ENCODE measurements at places on chromosomes 1 and 21.

- DNase-seq = no peak
Observed at GRCh38 chr21:42677339-42678321, 24.2 kb downstream of the PDE9A start.

DNA sequence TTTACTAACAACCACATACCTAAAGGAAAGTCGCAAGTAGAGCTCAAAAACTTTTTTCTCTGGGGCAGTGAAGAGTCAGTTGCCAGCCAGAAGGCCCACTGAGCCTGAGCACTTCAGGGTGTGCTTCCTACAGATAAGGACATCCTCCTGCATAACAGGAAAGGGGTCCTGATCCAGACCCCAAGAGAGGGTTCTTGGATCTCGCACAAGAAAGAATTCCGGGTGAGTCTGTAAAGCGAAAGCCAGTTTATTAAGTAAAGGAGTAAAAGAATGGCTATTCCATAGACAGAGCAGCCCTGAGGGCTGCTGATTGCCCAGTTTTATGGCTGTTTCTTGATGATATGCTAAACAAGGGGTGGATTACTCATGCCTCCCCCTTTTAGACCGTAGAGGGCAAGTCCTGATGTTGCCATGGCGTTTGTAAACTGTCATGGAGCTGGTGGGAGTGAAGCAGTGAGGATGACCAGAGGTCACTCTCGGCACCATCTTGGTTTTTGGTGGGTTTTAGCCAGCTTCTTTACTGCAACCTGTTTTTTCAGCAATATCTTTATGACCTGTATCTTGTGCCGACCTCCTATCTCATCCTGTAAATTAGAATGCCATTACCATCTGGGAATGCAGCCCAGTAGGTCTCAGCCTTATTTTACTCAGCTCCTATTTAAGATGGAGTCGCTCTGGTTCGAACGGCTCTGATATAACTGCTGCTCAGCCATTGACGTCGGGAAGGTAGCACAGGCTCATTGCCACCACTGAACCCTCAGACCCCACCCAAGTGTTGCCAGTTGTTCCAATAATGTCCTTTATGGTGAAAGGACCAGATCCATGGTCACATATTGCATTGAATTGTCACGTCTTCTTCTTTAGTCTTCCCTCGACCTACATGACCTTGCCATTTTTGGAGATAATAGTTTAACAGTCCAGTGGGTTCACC lies 96.6 kb upstream of the ERRFI1 start:
- DNase-seq = no peak

DNA sequence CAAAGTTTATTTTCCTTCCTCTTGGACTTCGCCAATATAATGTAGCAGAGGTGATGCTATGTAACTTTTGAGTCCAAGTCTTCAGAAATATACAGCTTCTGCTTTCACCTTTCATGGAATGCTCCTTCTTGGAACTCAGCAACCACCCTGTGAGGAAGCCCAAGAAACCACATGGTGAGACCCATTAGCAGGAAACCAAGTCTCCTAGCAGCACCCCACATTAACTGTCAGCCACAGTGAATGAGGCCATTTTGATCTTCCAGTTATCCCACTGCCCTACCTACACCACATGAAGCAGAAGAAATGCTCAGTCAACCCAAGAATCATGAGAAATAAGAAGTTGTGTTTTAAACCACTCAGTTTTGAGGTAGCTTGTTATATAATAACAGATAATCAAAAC lies 58.2 kb downstream of the PAPPA2 start:
- no peak for DNase-seq

GRCh38 chr1:93056214-93056613 lies 22.9 kb upstream of the MTF2 start:
- DNase-seq = no peak

GRCh38 chr1:178451529-178451928 lies 45.2 kb downstream of the CLEC20A start:
- DNase-seq = no peak

Data from retina (tissue), 1 donor.